ENCODE measurements at places on chromosomes 1 and 21.

GRCh38 chr1:200708769-200709168 is 29.9 kb upstream of the CAMSAP2 start:
- DNase-seq: no peak

- DNase-seq: no peak
Observed at GRCh38 chr1:161021970-161022353, 1.0 kb upstream of the F11R start.

DNA sequence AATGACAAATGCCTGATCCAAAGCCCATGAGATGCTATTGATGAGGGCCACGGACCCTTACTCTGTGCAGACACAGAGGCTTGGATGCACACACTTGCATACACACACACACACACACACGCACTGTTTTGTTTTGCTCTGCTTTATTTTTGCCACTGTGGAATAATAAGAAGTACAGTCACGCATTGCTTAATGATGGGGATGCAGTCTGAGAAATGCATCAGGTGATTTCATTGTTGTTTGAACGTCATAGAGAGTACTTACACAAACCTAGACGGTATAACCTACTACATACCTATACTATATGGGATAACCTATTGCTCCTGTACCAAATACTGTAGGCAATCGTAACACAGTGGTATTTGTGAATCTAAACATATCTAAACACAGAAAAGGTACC is 104.4 kb downstream of the RHOU start:
- DNase-seq: no peak

GRCh38 chr1:216303690-216304089 is 119.6 kb downstream of the USH2A start:
- no peak for DNase-seq

DNA sequence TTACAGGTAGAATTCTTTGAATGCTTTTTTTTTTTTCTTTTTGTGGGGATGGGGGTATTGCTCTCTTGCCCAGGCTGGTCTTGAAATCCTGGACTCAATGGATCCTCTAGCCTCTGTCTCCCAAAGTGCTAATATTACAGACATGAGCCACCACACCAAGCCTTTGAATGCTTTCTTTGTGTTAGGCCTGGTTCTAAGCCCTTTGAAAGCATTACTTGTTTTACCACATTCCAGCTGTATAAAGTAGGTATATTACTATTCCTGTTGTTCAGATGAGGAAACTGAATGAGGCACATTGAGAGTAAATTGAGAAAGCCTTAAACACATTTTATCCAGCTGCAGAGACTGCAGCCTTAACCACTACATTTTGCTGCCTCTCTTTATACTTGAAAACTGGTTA is 841.8 kb upstream of the ADGRL4 start:
- no peak for DNase-seq

GRCh38 chr1:187067160-187067559 is 238.4 kb downstream of the PLA2G4A start:
- no peak for DNase-seq

GRCh38 chr1:150976879-150977694 is 2.5 kb upstream of the CERS2 start:
- DNase-seq: peak; percentile 17

GRCh38 chr1:62084310-62084890 is 110.2 kb upstream of the L1TD1 start:
- DNase-seq: peak; percentile 40

GRCh38 chr1:223152399-223152798 is 9.4 kb upstream of the TLR5 start:
- no peak for DNase-seq

DNA sequence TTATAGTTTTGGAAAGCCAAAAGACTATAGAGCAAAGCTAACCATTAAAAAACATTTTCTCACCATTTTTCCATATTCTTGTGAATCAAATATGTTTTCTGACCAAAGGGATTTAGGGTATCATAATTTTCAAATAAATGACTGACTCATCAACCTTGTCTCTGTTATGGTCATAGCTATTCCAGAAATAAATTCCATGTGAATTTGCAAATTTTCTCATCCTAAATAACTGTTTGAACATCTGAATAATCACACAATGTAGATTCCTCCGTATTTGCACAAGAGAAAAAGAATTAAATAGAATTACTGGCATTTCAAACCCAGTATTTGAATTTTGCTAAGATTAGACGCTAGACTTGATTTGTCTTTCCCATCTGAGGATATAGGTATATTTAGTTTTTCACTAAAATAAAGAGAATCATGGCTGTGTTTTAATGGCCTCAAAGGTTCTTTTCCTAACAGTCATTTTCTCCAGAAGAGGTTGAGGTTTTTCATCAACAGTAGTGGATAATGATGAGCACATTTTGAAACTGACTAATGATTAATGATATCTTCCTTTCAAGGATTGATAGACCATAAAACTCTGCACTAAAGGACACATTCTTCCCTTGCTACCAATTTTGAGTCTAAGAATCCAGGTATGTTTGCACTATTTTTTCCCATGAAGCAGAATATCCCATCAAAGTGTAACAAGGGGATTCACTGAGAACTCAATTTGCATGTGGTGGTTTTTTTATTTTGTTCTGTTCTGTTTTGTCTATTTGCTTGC is 9.5 kb upstream of the DUSP23 start:
- no peak for DNase-seq

DNA sequence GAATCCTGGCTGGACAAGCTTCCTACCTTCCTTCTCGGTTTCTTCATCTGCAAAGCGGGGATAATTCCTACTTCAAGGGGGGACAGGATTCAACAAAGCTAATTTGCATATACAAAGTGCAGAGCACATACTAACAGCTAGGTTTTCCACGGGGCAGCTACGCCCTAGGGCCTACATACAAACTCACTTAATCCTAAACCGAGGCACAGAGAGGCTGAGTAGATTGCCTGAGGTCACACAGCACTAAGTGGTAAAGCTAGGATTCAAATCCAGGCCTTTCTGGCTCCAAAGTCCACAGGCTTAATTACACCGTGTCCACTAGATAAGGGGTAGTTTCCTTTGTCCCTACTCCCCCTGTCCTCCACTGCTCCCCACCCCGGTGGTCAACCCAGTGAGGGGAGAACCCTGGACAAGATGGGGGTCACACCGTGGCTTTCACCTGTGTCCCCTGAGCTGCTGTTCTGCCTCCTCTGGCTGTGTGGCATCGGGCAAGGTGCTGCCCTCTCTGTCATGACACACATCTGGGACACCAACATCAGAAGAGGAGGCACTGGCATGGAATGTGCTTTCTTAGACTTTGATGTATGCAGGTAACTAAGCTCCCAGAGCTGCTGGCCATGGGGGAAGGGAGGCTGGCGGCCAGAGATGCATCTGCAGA is 44.5 kb downstream of the TAS1R2 start:
- no peak for DNase-seq

- DNase-seq: no peak
Observed at GRCh38 chr1:187872550-187872949, 1043.8 kb downstream of the PLA2G4A start.

DNA sequence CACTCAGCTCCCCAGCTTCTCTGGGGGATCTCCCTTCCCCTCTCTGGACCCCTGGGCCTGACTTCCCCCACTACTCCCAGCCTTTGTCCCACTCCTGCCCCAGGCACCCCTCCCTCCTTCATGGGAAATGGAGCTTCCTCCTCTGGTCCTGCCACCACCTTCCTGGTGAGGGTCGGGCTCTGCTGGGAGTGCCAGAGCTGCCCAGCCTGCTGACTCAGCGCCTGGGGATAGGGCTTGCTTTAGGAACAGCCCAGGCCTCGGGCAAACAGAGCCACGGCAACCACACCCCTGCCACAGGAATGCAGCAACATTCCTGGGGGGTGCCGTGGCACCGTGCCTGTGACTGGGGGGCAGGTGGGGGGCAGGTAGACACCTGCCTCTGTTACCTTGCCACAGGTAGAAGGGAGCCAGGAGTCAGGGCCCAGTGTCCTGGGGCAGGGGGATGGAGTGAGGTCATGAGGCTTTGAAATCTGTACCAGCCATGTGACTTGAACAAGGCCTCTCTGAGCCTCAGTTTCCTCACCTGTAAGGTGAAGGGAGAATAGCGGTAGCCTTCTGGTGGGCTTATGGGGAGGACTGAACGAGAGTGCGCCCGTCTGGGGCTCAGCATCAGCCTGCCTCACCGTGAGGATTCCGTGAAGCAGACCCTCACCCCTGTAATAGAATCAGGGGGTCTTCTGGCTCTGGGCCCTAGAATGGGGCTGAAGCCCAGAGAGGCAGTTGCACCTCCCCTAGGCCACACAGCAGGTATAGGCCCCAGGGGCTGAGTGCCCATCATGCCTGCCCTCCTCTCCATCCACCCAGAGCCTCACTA is 17.8 kb upstream of the EPHA2 start:
- no peak for DNase-seq

GRCh38 chr1:119715542-119715941 is 3.8 kb downstream of the PHGDH start:
- no peak for DNase-seq

GRCh38 chr1:243539636-243540035 is 283.8 kb downstream of the SDCCAG8 start:
- DNase-seq: no peak

GRCh38 chr1:59151860-59152259 is 145.0 kb upstream of the FGGY start:
- no peak for DNase-seq

GRCh38 chr1:18531503-18531845 is 50.7 kb downstream of the KLHDC7A start:
- no peak for DNase-seq

DNA sequence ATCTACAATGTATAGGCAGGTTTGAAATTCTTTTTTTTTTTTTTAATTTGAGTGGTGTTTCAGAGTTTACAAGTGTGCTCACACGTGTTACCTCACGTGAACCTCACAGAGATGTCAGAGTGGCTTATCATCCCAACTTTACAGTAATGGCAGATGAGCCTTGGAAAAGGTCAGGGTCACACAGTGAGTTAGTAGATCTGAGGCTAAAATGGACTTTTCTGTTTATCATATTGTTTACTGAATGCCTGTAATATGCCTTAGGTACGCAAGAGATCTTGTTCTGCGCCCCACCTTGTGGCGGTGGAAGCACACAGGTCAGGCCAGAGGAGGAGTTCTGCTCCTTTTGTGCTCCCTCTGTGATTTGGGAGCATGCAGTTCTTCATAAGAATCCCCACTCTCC is 80.0 kb downstream of the DYRK1A start:
- no peak for DNase-seq

DNA sequence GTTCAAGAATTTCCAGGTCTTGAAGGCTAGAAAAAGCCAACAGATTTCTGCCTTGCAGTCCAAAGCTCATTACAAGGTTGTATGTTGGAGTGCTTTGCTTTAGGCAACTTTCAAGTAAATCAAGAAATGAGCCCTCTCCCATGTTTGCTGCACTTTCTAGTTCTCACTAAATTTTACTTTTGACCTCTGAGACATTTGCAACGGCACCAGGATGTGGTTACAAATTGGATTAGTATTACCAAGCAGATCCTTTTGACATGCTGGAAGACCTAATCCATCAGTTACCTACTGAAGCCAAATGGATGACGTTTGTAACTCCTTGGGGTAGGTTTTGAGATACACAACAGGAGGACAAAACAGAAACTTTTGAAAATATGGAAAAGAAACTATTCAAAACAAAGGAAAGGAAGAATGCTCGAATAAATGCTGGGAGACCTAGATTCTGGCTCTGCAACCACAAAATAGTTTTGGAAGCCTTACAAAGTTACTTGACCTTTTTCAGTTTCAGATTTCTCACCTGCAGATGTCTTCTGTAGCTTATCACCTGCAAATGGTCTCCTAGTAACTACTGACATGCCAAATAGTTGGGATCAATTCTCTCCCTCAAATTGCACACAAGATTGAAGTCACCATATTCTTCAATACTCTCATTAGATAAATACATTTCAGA is 251.7 kb upstream of the ADGRL2 start:
- no peak for DNase-seq

DNA sequence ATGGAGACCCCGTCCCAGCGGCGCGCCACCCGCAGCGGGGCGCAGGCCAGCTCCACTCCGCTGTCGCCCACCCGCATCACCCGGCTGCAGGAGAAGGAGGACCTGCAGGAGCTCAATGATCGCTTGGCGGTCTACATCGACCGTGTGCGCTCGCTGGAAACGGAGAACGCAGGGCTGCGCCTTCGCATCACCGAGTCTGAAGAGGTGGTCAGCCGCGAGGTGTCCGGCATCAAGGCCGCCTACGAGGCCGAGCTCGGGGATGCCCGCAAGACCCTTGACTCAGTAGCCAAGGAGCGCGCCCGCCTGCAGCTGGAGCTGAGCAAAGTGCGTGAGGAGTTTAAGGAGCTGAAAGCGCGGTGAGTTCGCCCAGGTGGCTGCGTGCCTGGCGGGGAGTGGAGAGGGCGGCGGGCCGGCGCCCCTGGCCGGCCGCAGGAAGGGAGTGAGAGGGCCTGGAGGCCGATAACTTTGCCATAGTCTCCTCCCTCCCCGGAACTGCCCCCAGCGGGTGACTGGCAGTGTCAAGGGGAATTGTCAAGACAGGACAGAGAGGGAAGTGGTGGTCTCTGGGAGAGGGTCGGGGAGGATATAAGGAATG is 505 bp downstream of the LMNA start:
- no peak for DNase-seq

- peak; percentile 55 for DNase-seq
Observed at GRCh38 chr1:55196433-55197035, 18.6 kb downstream of the USP24 start.

- DNase-seq: no peak
Observed at GRCh38 chr1:21269461-21270085, 20.7 kb downstream of the ECE1 start.

DNA sequence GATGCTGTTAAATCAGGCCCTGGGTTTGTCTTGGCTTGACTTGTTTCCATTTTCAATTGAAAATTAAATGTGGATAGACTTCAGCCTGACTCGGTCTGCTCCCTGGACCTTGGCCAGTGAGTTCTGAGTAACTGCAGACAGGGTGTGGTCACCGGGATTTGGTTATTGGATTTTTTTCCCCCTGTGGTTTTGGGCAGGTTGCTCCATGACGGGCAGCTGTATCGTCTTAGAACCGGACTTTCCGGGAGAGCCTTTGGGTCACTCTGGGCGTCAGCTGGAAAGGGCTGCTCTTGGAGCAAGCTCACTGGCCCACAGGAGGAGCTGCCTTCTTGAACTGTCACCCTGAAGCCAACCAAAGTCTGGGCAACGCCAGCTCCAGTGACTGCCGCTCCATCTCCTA is 75.0 kb downstream of the CLIC6 start:
- DNase-seq: no peak

DNA sequence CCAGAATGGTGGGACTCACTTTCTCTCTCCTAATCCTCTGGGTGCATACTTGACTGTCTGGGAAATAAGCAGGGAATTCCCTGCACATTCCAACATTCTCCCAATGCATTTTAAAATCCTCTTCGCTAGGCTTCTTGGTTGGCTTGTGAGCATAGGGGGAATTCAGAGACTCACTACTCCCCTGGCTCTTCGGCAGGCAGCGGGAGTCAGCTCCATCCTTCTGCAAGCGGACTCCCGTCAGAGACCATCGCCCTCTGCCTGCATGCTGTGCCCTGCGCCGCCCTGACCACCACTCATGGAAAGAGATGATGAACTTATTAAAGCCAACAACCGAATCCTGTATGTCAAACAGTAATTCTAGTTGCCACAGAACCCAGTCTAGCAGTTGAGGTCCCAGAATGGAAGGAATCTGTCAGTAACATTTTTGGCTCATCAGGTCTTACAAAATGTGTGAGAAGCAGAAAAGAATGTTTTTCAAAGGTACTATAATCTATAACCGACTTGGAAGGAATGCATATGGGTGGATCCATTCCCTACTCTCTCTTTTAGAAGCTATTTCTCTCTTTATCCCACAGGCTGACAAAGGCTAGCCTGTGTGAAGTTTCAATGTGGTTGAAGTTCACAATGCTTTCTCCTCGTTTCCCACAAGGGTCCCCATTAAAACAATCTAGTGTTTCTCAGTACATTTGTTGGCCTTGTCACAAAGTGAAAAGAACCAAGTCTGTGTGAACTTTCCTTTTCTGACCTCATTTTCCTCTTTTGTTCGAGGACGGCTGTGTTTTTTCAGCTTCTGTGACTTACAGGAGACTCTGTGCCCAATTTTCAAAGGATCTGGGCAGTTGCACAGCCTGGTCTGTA is 119.1 kb upstream of the ADAR start:
- DNase-seq: no peak
